ENCODE measurements at places on chromosomes 7 and 10.
A peak's percentile ranks its signal among the peaks of the same experiment; 100 is the strongest.

- DNase-seq, result no peak
Measured at GRCh38 chr10:113922787-113923570, 68.5 kb downstream of the NHLRC2 start.

DNA sequence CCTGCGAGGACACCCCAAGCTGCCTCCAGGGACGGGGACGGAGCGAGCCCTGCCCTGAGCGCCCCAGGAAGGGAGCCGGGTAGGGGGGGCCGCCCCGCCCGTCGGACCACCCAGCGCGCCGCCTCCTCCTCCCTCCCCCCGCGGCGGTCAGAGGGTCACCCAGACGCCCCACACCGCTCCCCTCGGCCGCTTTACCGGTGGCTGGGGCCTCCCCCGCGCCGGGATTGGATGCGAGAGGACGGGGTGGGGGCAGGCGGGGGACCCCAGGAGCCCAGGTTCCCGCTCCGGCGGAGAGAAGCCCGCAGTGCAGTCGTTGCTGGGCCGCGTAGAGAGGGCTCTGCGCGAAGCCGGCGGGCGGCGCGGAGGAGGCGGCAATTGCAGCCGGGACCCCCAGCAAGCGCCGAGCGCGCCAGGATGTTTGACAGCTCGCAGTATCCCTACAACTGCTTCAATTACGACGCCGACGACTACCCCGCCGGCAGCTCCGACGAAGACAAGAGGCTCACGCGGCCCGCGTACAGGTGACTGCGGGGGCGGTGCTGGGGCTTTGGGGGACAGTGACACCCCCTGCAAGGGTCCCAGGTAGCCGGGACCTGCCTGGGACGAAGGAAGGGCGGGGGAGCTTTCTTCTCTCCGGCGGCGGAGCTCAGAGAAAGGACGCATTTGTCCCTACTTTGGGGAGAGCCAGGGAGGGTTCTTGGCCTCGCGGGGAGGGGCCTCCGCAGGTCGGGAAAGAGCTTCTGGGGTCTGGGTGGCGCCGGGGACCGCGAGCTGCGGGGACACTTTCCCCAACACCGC, at the start of gene FOXL3:
Gene FOXL3 (plus strand): TSS at position 415 of the 798 bp plus-strand sequence. CDS start 0 bp downstream, at position 415.
- peak; percentile 33 for DNase-seq

- DNase-seq, result no peak
Measured at GRCh38 chr7:123275036-123275753, 75.4 kb upstream of the SLC13A1 start.

- peak; percentile 62 for DNase-seq
Measured at GRCh38 chr10:21315645-21316220, 209.7 kb downstream of the SKIDA1 start.

DNA sequence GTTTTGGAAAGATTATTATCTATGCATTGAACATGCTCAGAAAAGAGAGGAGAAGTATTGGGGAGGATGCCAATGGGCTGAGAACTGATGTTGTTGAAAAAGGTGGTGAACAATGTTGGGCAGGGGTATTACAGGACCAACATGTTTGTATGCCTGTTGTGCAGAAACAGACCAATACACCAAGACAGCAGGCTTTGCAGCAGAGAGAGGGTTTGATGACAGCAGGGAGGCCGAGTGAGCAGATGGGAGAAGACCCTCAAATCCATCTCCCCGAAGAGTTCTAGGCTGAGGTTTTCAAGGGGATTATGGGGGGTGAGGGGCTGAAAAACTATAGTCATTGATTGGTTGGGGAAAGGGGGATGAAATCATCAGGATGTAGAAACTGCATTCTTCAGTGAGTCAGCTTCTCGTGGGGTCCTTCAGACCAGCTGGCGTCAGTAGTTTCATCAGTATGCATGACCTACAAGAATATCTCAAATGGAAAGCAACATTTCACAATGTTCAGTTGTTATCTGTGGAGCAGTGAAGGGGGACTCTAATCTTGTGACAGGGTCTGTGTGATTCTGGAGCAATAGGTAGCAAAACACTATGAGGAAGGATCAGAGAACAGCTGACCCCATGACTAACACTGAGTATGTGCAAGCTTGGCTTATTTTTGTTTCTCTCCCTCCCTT, 167.8 kb downstream of the BAMBI start:
- DNase-seq, result no peak

- DNase-seq, result no peak
Measured at GRCh38 chr7:90853205-90853604, 257.1 kb downstream of the CDK14 start.

GRCh38 chr7:44987457-44987856, 8.6 kb upstream of the MYO1G start:
- DNase-seq, result no peak

- no peak for DNase-seq
Measured at GRCh38 chr10:78685466-78686103, 383.2 kb upstream of the ZMIZ1 start.

DNA sequence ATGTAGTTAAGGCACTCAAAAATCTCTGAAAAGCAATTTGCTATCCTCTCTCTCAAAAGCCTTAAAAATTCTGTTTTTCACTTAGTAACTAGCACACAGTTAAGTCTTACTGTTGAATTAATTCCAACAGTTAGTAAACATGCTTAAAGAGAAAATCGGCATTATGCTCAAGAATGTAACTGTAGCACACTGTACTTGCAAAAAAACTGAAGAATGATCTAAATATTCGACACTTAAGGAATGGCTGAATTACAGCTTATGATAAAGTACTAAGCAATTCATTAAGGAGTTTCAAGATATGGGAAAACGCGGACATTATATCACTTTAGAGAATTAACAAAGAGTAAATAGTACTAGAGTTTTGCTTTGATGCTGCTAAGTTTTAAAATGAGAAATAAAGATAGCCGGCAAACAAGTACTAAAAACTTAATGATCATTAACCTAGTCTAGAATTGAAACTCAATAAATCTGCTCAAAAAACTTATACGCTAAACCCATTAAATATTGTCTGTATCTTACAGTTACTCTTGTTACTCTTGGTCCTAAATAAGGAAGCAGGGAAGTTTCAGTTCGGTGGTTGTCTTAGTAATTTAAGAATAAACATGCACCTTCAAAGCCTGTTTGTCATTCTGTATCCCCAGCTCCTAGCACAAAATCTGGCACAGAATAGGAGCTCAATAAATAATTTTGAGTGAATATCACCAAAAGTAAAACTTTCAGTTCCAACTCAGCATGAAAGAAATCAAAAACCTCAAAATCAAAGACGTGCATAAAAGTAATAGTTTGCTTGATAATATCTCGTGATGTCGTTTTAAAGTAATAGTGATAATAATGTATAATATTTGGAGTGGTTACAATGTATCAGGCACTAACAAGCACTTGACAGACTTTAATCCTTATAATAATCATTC, 1.2 kb downstream of the TRDMT1 start:
- no peak for DNase-seq

DNA sequence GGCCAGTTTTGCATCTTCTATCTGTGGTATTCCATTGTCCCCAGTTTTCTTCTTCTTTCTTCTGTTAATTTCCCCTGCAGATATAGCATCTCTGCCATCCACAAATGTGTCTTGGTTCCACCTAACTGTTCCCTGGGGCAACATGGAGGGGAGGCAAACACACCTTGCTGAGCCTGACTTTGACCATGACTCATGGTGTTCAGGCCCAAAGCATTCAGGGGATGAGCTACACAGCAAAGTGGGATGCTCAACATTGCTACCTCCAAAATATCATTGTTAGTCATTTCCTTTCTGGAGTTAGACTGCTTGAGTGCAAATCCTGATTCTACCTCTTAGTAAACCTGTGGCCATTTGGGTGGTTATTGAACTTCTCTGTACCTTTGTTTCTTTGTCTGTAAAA, 542.7 kb downstream of the LRMDA start:
- no peak for DNase-seq

DNA sequence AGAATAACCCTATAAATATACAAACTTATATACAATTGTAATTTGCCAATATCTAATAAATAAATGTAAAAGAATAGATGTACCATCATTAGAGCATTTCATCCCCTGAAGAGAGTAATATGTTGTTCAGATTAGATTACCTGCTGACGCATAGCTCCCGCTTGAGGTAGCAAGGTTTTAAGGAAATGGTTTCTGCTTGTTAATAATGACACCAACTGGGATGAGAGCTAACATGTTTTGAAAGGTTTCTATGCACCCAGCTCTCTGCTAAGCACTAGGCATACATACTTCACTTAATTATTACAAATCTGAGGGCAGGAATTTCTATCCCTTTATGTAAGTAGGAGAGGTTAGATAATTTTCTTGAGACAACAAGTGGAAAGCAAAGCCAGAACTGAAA, 1003.3 kb upstream of the SORCS1 start:
- no peak for DNase-seq

- no peak for DNase-seq
Measured at GRCh38 chr10:5546891-5547680, 22.3 kb downstream of the CALML3 start.

- no peak for DNase-seq
Measured at GRCh38 chr7:155011086-155011485, 8.2 kb upstream of the PAXIP1 start.

DNA sequence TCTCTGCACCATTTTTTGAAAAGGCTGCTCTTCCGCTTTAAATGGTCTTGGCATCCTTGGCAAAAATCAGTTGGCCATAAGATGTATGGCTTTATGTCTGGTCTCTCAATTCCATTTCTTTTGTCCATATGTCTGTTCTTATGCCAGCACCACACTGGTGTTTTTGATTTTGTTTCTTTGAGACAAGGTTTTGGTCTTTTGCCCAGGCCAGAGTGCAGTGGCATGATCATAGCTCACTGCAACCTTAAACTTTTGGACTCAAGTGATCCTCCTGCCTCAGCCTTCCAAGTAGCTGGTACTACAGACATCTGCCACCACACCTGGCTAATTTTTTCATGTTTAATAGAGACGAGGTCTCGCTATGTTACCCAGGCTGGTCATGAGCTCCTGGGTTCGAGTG, 48.5 kb downstream of the ANLN start:
- no peak for DNase-seq

- DNase-seq, result no peak
Measured at GRCh38 chr10:110762849-110763211, 108.9 kb upstream of the PDCD4 start.

DNA sequence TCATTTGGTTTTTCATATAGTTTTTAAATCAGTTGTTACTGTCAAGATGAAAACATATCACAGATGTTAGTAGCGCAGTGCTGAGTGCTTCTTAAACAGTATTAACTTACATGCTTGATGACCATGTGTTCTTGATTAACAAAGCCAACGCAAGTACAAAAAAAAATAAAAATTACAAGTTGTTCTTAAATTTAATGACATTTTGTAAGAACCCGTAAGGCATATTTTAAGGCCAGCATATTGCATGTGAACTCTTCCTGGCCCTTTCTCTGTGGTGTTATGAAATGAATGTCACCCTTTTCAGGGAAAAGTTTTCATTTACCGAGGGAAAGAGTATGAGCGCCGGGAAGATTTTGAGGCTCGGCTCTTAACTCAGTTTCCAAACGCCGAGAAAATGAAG, 140.4 kb upstream of the NPS start:
- no peak for DNase-seq

- DNase-seq, result peak; percentile 62
Measured at GRCh38 chr7:38374507-38374906, 101.1 kb upstream of the TARP start.

- DNase-seq, result no peak
Measured at GRCh38 chr10:78828647-78829539, 239.9 kb upstream of the ZMIZ1 start.

GRCh38 chr7:102181517-102181916, 105.2 kb upstream of the SH2B2 start:
- no peak for DNase-seq

DNA sequence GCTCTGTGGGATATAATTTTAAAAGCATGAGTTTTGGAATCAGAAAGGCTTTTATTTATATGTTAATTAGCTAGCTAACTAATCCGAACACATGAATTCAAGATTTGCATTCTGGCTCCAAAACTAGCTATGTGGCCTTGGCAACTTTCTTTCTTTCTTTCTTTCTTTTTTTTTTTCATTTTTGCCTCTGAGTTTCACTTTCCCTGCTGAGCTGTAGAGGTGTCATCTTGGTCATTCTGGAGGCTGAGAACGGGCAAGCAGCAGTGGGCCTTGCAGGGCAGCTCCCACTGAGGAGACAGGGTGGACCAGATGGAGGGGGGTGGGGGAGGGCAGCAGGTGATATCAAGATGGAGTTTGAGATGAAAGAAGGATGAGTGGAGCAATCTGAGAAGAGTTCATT, 24.8 kb upstream of the SFMBT2 start:
- DNase-seq, result no peak

DNA sequence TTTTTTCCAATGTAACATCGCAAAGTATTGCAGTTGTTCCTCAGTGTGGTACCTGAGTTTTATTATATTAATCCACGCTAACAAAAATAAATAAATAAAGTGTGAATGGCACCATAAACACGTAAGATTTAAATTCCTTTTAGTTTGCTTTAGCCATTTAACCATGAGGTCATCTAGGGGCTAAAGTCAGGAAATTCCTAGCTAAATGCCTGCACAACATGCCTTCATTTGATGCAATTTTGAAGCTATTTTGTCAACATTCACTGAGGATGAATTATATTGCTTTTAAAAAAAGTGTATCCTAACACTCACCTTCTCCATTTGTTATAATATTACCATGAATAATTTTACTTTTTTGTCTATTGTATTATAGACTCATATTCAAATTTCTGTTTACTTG, 714.4 kb downstream of the GATA3 start:
- DNase-seq, result no peak

DNA sequence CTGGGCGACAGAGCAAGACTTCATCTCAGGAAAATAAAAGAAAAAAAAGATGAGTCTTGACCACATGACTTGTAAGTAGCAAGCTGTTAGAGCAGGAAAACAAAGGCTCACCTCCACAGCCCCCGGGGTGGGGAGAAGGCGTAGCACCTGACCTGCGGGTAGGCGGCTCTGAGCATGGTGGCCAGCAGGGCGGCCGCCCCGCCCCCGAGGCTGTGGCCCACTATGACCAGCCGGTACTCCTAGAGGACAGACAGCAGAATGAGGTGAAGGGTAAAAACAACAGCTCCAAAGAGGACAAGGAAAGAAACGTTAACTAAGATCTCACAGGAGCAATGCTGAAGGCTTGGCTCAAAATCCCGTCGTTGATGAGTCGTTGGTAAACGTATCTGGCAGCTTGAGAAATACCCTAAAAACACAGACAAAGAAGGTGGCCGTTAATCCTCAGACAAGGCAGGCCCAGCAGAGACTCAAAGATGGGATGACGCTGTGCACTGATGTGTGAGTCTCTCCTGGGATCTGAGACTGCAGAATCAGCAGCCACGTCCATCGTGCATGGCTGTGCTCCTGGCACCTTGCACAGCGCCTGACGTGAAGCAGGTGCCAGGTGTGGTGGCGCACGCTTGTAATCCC, 31.1 kb downstream of the DAGLB start:
- no peak for DNase-seq

- no peak for DNase-seq
Measured at GRCh38 chr7:22477876-22478450, 22.0 kb downstream of the STEAP1B start.

GRCh38 chr10:52488606-52489485, 174.8 kb downstream of the DKK1 start:
- DNase-seq, result no peak

GRCh38 chr10:14385596-14386593, 55.2 kb upstream of the FRMD4A start:
- DNase-seq, result no peak

DNA sequence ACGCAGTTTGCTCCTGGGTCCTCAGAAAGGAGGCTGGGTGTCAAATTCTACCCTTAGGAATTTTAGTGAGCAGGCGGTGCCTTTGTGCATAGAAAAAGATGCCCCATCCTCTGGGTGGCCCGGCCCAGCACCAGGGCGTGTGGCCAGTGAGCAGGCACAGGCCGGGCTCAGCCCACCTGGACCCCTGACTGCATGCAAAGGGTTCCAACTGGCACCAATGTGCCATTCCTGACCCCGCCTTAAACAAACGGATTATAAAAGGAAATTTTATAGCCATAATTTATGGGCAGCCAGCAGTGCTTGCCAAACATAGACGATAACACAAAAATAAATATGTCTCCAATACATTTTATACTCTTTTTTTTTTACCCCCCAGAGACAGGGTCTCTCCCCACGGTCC, 40.1 kb upstream of the GNA12 start:
- no peak for DNase-seq
